ENCODE measurements at places on chromosomes 7 and 10.

DNA sequence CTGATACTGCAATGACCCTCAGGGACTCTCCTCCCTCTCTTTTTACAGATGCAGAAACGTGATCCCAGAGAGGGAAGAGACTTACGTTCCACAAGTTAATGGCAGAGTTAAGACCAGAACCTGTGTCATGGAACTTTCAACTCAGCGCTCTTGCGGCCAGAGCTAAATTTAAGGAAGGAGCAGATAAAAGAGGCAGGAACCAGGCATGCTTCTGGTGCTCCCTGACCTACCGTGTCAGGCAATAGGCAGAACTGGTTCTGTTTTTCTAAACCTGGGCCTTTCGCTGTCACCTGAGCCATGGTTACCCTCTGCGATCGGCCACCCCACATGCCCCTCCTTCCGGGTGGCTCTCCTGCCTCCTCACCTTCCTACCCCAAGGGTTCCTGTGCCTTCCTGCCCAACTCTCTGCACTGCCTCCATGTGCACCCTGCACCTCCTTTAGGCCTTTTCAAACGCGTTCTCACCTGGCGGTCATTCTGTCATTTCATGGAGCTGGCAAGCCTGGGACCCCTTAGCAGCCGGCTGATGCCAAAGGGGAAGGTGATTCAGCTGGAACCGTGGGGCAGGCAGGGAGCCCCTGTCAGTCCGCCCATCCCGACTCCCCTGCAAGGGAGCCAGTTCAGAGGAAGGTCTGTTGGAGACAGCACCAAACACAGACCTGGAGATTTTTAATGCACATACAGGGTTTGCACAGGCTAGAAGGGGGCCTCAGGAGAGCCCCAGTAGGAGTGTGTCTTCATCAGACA, 7.7 kb upstream of the GBX1 start:
- DNase-seq, result no peak

DNA sequence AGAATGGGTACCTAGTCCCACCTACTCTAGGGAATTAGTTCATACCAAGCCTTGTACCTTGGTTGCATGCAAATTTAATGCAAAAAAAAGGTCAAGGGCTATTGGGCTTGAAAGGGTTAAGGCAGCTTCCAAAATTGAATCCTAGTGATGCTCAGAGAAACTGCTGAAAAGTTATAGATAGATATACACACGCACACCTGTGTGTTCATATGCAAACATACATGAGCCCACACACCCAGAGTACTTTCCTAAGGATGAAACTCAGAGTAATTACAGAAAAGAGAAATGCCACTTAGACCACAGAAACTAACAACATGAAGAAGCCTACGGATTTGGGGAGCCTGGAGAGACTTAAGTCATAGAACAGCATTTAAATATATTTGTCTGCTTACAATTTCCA, 1.5 kb downstream of the SLC25A13 start:
- DNase-seq, result no peak

DNA sequence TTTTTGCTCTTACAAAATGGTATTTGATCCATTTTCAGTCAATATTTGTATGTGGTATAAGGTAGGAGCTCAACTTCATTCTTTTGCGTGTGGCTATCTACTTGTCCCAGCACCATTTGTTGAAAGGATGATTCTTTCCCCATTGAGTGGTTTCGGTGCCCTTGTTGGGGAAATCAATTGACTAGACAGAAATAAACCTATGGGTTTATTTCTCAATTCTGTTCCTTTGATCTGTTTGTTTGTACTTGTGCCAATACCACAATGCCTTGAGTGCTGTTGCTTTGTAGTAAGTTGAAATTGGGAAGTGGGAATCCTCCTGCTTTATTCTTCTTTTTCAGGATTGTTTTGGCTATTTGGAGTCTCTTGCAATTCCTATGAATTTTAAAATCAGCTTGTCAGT, 41.0 kb downstream of the SNX10 start:
- DNase-seq, result no peak

DNA sequence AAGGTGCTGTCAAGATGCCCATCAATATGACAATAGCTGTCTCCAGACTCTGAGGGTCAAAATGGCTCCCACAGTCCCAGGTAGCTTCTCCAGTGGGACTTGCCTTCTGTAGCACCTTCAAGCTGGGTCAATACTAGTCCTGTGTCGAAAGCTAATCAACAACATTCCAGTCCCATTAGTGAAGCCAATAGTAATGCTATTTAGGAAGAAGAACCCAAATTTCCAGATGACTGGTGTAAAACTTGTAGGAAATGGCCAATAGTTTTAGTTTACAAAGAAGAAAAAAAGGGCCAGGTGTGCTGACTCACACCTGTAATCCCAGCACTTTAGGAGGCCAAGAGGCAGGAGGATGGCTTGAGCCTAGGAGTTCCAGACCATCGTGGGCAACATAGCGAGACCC, 2.0 kb upstream of the SPOCK2 start:
- DNase-seq, result no peak

GRCh38 chr10:13528123-13528874, 515 bp downstream of the BEND7 start:
- DNase-seq, result no peak

GRCh38 chr7:120554960-120555571, 282.1 kb downstream of the KCND2 start:
- peak; percentile 78 for DNase-seq

- no peak for DNase-seq
These were observed 133.4 kb downstream of the MACC1 start for GRCh38 chr7:20083781-20084180.

DNA sequence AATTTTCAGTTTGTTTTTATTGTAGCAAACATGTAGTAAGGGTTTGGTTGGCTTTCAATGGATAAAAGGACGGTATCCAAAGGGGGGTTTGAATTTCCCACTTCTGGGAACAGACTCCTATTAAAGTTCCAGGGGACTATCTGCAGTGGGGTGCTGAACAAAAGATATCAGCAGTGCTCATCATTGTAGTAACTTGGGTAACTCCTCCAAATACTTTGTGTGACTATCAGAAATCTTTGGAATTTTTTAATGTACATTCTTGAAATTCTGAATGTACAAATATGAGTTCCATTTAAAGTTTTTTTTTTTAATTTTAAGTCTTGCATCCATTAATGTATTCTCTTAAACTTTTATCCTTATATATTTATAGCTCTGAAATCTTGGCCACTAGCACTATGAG, 42.1 kb downstream of the CYP51A1 start:
- no peak for DNase-seq

DNA sequence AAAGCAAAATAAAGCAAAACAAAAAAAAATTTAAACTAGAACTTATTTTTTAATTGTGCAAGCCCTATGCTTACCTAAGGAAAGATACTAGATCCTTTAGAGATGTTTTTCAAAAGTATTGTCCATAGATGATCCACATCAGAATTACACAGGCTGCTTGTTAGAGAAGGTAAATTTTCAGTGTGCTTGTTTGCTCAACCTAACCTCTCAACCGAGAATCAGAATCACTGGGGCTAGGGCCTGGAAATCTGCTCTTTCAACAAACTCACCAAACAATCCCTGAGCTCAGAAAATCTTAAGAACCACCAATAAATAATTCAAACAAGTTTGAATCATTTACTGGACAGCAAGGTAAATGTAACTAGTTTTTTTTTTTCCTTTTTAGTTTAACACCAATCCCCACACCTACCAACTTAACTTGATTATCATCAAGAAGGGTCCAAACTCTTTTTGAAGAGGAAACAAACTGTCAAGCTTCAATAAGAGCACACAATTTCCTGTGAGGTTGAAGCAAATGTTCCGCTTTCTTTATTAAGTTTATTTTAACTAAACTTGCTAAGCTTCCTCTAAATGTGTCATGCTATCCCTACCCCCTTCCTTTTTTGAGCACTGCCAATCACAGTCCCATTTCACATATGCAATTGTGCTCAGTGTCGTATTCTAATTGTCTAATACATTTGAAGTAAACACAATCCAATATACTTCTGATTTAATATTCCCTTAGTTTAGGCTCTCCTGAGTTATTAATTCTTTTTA, 7.4 kb upstream of the TSPAN33 start:
- no peak for DNase-seq

GRCh38 chr7:97005183-97006054, at the start of gene DLX6:
DLX6 (plus strand) TSS chr7:97005553; CDS start chr7:97005978, 425 bp downstream.
- DNase-seq, result peak; percentile 6

DNA sequence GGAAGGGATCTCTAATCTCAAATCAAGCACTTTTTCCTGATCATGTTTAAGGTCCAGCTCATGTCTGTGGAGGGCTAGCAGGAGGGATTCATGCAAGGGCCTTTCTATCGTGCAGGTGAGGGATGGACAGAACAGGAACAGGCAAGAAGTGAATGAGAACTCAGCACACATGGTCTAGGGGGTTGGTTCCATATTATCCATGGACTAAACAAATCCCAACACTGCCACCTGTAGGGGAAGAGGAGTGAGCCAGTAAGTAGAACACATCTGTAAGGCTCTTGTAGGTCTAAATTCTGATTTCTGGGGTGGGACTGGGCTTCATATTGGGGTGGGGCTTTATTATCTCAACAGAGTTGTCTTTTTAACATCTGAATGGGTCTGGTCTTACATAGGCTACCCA, 138.0 kb upstream of the TARP start:
- peak; percentile 7 for DNase-seq

- DNase-seq, result no peak
These were observed 6.0 kb upstream of the CCDC136 start for GRCh38 chr7:128785738-128786137.

DNA sequence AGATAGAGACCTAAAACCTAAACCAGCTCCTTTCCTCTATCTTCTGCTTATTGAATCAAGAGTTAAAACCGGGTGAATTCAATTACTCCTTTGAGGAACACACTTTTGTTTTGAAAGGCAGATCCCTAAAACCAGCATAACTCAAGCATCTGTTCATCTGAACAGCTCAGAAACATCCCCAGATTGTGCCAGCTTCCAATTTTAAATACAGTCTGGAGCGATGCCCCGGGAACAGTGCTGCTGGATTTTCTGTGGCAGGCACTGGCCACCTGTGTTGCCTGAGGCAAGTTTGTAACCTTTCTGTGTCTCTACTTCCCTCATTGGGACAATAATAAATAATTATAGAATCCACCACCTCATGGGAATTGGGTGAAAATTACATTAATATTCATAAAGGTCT, 281.4 kb upstream of the NFE2L3 start:
- no peak for DNase-seq

DNA sequence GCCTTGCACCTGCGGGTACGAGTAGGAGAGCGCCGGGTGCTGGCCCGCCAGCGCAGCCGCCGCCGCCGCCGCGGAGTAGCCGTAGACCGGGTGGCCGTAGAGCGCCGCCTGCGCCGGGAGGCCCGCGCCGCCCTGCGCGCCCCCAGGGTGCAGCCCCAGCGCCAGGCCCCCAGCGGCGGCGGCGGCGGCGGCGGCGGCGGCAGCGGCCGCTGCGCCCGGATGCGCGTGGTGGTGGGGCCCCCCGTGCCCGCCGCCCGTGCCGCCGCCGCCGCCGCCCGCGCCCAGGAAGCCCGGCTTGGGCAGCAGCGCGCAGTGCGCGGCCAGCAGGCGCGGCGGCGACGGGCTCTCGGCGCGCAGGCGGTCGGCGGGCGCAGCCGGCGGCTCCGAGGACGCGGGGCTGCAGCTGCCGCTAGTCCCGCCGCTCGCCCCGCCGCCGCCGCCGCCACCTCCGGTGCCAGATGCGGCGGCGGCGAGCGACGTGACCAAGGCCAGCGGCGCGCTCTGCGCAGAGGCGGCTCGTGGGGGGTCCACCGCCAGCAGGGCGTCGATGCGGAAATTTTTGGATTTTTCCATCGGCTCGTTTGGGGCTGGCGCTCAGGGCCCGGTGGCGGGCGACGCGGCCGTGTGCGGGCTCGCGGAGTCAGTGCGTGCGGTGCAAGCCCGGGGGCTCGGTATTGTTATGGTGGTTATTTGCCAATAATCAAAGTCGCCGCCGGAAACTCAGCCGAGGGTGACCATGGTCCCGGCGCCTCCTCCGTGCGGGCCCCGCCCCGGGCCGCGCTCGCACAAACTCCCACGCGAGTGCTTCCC, 480 bp downstream of the MNX1 start:
- DNase-seq, result no peak

- DNase-seq, result peak; percentile 76
These were observed 70.8 kb downstream of the XPNPEP1 start for GRCh38 chr10:109852475-109853037.

GRCh38 chr10:105785721-105786120, 1144.6 kb downstream of the SORCS3 start:
- no peak for DNase-seq

DNA sequence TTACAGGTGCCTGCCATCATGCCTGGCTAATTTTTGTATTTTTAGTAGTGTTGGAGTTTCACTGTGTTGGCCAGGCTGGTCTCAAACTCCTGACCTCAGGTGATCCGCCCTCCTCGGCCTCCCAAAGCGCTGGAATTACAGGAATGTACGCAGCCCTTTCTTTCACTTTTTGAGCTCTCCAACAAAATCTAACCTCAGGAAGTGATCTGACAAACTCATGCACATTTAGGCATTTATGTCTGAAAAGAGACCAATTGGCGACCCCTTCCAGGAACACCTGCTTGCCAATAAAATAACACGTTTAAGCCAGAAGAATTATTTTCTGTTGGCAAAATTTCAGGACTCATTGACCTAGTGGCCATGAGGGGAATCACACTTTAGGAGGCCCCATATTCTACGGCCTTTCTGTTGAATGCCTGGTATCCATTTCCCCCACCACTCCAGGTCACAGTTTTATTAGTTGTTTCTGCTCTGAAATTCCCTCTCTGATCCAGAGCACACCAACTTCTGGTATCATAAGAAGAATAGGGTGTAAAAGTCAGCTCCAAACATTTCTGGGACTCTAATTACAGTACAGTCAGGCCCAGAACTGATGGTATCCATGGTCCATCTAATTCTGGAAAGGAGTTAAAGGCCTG, 65.8 kb upstream of the FRMD4A start:
- peak; percentile 93 for DNase-seq

- no peak for DNase-seq
These were observed 284.4 kb downstream of the DNAJB6 start for GRCh38 chr7:157621131-157621681.

- no peak for DNase-seq
These were observed 35.2 kb downstream of the MCU start for GRCh38 chr10:72727130-72727529.

DNA sequence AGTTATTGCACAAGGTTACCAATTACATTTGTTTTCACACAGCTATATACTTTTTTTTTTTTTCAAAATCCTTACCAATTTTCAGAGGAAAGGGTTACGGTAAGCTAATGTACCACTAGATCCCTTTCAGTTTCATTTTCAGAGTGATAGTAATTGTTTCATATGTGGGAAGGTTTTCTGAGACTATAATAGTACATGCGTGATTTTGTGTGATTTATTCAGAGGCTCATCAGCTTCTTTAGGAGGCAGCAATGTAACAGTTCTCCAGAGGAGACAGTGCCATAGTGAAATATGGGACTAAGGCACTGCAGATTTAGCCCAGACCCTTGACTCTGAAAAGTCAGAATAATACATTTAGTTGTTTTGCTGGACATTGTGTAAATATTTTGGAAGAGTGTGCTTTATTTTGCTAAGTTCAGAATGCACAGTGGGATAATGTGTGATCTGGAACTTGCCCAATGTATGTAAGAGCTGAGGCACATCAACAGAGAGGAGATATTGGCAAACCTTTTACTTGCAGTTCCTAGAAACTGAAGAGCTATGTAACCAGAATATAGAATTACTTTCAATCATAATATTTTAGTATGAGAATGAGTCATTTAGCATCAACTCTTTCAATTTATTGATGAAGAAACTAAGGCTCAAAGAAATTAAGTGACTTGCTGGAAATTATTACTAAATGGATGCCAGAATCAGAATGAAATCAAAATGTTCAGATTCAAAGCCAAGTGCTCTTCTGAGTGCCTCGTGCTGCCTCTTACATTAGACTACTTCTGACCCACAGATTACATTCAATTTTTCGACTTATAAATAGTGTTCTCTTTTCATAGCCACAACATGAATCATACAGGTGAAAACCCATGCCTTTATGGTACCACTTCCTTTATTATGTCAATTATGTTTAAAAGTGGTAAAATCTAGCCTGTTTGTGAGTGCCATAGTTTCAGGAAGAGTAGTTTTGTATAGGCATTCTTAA, 207.7 kb upstream of the TEX47 start:
- no peak for DNase-seq

Measured in cerebellar cortex (tissue), 1 donor.